ENCODE measurements at places on chromosomes 12 and 14.

DNA sequence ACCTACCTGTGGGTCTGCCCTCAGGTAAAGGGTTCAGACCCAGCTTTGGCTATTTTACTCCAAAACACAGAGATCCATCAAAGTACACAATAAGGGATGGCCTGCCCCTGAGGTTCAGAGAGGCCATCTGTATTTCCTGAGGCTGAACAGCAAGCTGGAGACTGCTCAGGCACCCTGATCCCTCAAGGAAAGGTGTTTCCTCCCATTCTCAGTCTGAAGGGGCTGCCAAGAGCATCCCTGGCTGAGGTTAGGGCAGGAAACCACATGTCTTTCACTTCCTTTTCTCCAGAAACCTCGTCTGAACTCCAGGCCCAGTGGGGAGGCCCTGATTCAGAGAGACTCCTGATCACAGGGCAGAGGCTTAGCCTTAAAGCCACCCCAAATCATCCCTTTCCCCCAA lies 1.5 kb downstream of the RILPL1 start:
- peak; percentile 43 for DNase-seq

DNA sequence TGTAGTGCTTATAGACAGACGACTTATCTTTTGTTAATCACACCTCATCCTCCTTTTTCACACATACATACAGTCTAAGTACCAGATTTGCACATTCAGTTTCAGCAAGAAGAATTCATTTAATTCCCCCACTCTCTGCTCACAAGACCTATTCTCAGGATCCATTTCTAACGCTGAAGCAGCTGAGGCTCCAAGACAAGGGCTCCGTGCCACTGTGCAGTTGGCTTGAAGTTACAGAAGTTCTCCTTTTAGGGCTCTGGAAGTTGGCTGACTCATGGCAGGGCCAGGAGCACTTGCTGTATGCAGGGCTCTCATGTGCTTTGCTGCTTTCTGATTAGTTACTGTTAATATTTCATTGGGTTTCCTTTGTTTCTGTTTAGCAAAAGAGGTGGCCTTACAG lies 1566.9 kb upstream of the TMEM132C start:
- DNase-seq: no peak

- no peak for DNase-seq
These were observed 153.1 kb upstream of the CCND2 start for GRCh38 chr12:4120316-4120917.

DNA sequence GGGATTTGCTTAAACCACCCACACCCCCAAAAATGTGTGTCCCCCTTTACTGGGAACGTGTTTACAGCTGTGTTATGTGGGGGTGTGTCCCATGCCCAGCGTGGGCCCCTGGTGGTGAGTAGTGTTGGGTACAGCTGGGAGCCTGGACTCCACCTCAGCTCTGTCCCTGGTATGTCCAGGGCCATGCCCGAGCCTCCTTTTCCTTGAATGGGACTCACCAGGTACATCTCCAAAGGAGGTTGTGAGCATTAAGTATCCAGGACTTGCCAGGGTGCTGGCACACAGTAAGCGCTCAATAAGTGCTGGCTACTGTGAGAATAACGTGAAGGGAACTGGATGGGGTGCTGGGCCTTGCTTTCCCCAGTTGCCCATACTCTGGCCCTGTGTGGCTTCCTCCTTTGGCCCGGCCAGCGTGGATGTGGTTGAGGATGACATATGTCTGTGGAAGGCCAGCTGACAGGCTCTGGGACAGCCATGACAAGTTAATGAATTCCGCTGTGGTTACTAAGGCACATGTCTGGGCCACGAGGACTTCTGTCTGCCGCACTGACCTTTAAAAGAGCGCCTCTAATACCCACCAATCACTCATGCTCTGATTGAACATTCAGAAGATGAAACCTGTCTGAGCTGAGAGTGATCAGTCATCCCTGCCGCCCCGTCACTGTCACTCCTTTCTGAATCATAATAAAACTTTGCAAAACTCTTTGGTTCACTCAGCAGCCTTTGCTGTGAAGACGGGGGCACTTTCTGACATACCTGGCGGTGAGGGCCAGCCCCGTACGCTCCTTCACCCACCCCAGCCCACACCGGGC lies 74.7 kb downstream of the DIO3 start:
- DNase-seq: no peak

DNA sequence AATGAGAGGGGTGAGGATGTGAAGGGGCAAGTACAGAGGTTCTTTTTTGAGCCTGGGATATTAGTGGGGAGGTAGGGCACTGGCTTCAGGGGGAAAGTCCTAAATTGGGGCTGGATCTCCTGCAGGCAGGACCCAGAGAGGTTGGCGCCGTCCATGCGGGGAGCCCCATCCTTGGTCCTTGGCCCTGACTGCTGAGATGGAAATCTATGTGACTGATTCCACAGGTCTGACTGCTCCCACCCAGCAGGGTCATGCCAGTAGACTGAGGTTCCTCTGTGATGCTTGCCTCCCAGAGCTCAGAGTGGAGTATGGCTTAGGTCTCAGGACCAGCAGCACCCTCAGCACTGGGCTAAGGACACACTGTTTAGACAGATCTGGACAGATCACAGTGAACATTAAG lies 988.6 kb upstream of the TMEM132C start:
- no peak for DNase-seq

- no peak for DNase-seq
These were observed 23.6 kb upstream of the SSTR1 start for GRCh38 chr14:38184132-38184531.

- peak; percentile 76 for DNase-seq
These were observed 286 bp downstream of the PPP4R3A start for GRCh38 chr14:91509878-91510170.

DNA sequence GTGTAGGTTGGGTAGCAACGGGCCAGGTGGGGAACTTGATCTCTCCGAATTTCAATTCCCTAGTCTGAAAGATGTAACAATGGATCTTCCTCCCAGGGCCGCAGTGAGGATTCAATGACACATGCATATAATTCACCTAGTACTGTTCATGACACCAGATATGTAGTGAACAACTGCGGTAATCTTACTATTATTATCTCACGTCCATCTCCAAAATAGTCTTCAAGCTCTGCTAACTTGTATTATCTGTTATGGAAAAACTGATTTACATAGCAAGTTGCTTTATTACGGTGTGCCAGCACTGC lies 26.4 kb downstream of the MOK start:
- DNase-seq: no peak

DNA sequence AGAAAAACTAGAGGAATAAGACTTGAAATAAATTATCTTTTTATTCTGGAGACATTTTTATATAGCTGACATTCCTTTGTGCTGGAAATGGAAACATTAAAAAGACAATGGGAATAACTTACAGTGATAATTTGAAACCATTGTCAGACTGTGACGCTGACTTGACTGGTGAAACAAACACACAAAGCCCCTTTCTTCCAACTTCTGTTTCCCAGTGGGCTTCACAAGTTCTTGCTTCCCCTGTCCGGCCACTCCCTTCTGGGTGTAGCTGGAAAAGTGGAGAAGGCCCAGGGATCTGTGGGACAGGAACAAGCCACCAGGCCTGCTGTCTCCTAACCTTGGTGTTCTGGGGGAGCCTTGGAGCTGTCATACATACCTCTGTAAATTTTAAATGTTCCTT lies 58.8 kb downstream of the PELI2 start:
- DNase-seq: no peak

DNA sequence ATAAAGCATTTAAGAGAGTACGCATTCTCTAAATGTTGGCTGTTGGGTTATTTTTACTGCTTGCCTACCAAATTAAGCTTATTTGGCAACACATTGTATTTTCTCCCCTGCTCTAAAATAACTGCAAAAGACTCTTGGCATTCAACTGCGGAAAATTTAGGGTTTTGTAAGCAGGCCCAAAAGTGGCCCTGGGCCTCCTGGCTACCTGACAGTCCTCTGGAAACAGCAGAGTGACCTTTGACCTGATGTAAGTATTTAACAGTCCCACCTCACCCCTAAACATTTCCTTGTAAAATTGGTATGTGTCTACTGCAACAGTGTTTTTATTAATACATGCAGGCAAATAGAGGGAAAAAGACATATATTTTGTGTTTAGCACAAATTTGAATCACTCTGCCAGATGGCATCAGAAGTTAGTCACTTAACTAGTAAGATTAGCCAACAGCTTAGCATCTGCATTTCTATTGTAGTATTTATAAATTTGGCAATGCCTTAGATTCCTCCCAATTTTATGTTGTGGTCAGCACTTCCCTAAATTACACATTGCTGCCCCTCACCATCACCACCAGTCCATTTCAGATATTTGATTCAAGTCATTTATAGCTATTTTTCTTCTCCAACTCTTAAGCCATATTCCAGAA lies 11.2 kb downstream of the LLPH start:
- DNase-seq: peak; percentile 74

DNA sequence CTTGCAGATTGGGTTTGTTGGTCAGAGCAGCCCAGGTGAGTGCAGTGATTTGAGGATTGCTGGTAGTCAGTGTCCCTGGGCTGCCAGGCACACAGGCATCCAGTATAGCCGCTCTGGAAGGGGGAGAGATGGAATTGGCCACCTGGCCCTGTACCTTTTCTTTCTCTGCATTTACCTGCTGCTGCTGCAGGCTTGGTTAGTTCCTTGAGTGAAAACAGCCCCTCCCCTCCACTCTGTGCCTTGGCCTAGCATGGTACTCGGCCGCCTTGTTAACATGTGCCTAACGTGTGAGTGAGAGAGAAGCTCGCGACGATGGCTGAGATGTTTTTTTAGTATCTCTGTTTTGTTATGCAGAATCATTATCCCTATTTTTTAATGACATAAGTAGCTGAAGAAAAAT lies 49.3 kb upstream of the AMN start:
- DNase-seq: no peak

All from GM23248 (cell line).